ENCODE measurements at places on chromosomes 13 and 19.

GRCh38 chr13:112708560-112709240 lies 18.9 kb downstream of the ATP11A start:
- no peak for DNase-seq

GRCh38 chr13:45341799-45342500 lies 967 bp upstream of the TPT1 start:
- DNase-seq = no peak

DNA sequence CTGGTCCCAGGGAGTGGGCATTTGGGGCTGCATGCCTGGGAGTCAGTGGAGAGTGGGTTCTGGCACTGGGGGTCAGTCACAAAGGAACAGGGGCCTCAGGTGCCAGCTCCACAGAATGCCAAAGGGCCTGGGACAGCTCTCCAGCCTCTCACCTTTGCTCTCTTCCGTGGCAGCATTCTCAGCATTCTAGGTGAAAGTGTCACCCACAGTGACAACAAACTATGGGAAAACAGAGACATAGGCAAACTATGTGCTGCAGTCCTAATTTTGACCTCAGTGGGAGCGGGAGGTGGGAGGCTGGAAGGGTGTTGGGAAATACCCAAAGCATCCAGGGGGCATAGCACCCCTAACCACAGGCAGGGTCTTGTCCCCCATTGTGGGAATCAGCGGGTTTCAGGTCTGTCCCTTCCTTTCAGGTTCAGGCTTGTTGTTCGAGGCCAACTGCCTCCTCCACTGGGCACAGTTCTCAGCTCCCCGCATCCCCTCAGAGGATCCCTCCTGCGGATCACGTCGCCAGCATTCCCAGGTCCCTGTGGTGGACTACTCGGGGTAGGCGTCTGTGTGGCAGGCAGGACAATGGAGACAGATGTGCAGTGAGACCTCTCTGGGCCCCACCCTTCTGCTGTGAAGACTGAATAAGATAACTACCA lies 52.4 kb downstream of the TSHZ3 start:
- no peak for DNase-seq

DNA sequence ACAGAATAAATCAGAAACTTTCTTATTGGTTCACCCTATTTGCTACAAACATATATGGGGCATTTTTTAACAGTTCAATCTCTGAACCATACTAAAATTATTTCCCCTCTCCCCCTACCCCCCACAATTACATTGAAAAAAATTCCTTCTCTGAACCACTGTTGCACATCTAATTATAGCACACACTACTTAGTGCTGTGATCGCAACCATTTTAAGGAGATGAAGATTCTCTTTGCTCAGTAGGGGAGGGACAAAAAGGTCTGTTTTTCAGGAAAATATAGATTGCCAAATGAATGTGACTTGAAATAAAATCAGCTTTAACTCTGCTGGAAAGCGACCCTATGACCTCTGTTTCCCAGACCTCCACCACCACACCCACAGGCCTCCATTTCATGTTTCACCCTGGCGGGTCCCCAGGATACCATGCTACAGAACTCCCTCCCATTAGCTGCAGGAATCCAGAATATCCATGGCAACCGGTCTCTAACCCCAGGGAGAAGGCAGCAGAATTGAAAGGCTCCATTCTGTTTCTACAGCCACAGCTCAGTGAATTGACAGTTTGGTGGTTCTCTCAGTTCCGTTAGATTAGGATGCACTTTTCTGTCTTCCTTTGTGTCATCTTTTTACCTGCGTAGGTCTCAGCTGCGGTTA lies 286.3 kb downstream of the TBC1D4 start:
- DNase-seq = no peak

- DNase-seq = no peak
Observed at GRCh38 chr13:37531049-37531448, 67.5 kb downstream of the POSTN start.

Measured in T-helper 2 cell treated with Interferon-gamma antibody and Interleukin-4, amounts not matched to agents 5 μg/mL and 100 μg/mL, for 36 hours (primary cell).